Stimulated activated naive B cell treated with anti-CD40 and anti-IgM and Interleukin-4, amounts not matched to agents 10 μg/mL and 1 μg/mL and 100 μg/mL, for 72 hours (primary cell): ENCODE measurements at places on chromosomes 5 and 9.

- H3K4me1 ChIP-seq: no peaks in the 10 kb centered on the region
- no peak overlapping the region for H3K4me3 ChIP-seq
- H3K36me3 ChIP-seq: no peaks in the 10 kb centered on the region
- H3K27ac ChIP-seq: no peak overlapping the region
- no peak for DNase-seq
Observed at GRCh38 chr5:127351418-127351817, 60.8 kb downstream of the MEGF10 start.

- H3K4me3 ChIP-seq: no peak overlapping the region
- no peaks in the 10 kb centered on the region for H3K4me1 ChIP-seq
- H3K27me3 ChIP-seq: no peaks in the 10 kb centered on the region
- H3K27ac ChIP-seq: no peak overlapping the region
- no peak for DNase-seq
Observed at GRCh38 chr9:10265153-10265631, 347.6 kb downstream of the PTPRD start.

DNA sequence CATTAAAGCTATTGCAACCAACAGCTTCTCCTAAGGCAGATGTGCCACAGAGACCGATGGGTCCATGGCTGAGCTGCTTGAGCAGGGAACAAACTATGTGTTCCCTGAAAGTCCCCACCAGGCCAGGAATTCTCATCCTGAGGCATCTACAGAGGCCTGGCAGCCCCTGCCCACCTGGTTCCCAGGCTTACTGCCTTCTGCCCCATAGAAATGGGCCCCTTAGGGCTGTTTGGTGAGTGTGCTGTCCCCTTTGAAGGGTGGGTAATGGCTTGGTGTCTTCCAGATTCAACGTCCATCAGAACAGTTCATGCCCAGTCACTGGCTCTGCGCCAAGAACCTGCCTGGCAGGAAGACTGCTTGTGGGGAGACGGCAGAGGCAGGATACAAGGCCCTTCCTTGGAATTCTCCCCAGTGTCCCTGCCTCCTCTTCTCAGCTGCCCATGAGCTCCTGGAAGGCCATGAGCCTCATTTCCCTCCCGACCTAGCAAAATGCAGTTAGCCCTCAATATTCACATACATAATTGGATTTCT is 3.8 kb upstream of the COL27A1 start:
- no peaks in the 10 kb centered on the region for H3K36me3 ChIP-seq
- peaks cover 11% of the 10 kb centered on the region for H3K4me1 ChIP-seq
- H3K27ac ChIP-seq: no peak overlapping the region
- peaks cover 63% of the 10 kb centered on the region for H3K27me3 ChIP-seq

DNA sequence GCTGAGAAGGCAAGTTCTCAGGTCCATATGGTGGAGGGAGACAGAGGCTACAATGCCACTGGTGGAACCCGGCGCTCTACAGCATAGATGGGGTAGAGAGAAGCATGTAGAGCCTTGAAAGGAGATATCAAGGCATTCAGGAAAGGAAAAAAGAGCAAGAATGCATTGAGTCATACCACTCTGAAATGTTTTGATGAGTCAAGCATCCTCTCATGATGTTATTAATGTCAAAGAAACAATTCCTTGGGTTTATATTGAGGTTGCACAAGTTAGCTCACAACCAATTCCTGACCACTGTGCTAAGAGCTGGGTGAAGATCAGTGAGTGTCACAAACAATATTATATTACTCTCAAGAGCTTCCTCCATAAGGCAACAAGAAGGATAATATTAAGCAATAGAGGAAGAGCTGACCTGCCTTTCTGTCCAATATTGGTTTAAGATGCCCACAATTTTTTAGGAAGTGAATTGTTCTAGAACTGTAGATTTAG is 178.0 kb downstream of the RFK start:
- H3K4me1 ChIP-seq: no peaks in the 10 kb centered on the region
- no peak overlapping the region for H3K4me3 ChIP-seq
- no peak for DNase-seq
- H3K27ac ChIP-seq: no peak overlapping the region

GRCh38 chr9:122791872-122792669 is 3.3 kb downstream of the OR5C1 start:
- H3K36me3 ChIP-seq: peaks cover 4% of the 10 kb centered on the region
- no peak overlapping the region for H3K27ac ChIP-seq
- no peak overlapping the region for H3K4me3 ChIP-seq
- no peak for DNase-seq
- no peaks in the 10 kb centered on the region for H3K4me1 ChIP-seq

DNA sequence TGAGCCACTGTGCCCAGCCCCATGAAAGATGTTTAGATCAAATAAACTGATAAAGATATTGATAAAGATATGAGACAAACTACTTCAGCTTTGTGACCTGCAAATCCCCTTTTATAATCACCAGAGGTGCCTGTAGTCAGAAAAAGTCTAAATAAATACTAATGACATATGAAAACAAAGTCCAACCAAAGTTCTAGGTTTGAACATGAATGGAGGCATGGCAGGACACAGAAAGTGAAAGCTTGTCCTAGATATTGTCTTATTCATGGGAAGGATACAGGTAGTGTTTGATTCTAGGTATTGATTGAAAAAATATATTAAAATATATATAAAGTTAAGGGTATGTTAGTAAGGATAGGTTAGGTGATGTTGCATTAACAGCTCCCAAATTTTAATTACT is 24.6 kb upstream of the PSAT1 start:
- no peaks in the 10 kb centered on the region for H3K4me1 ChIP-seq
- H3K27me3 ChIP-seq: no peaks in the 10 kb centered on the region
- DNase-seq: no peak
- H3K27ac ChIP-seq: no peak overlapping the region
- no peak overlapping the region for H3K4me3 ChIP-seq
- H3K36me3 ChIP-seq: peaks cover 33% of the 10 kb centered on the region

- H3K4me3 ChIP-seq: no peak overlapping the region
- H3K36me3 ChIP-seq: no peaks in the 10 kb centered on the region
- H3K27me3 ChIP-seq: peaks cover 14% of the 10 kb centered on the region
- peaks cover 4% of the 10 kb centered on the region for H3K4me1 ChIP-seq
Observed at GRCh38 chr9:84697509-84698114, 28.1 kb downstream of the NTRK2 start.

DNA sequence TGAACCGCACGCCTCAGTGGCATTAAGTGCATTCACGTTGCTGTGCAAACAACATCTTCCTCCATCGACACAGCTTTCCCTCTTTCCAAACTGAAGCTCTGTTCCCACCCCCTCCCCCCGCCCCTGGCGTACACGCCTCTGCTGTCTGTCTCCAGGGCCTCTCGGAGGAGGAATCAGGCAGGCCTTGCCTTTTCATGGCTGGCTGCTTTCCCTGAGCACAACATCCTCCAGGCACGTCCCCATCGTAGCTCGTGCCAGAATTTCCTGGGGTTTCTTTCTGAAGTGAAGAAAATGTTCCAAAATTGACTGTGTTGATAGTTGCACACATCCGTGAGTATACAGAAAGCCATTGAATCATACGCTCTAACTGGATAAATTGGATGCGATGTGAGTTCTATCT is 22.3 kb upstream of the TMEM250 start:
- no peak overlapping the region for H3K4me3 ChIP-seq
- no peaks in the 10 kb centered on the region for H3K4me1 ChIP-seq
- DNase-seq: no peak
- H3K36me3 ChIP-seq: no peaks in the 10 kb centered on the region
- H3K27me3 ChIP-seq: peaks cover 35% of the 10 kb centered on the region

- DNase-seq: no peak
- no peak overlapping the region for H3K4me3 ChIP-seq
- no peak overlapping the region for H3K27ac ChIP-seq
- peaks cover 56% of the 10 kb centered on the region for H3K4me1 ChIP-seq
- no peaks in the 10 kb centered on the region for H3K27me3 ChIP-seq
Observed at GRCh38 chr5:122704247-122705036, 70.4 kb upstream of the SNX2 start.

GRCh38 chr5:96648023-96648422 is 14.2 kb upstream of the CAST start:
- peaks cover 3% of the 10 kb centered on the region for H3K4me1 ChIP-seq
- H3K4me3 ChIP-seq: no peak overlapping the region
- no peak overlapping the region for H3K27ac ChIP-seq
- H3K27me3 ChIP-seq: no peaks in the 10 kb centered on the region

GRCh38 chr5:139652788-139653241 is 4.7 kb downstream of the CXXC5 start:
- peak overlapping the region; percentile 84 for H3K4me3 ChIP-seq
- H3K4me1 ChIP-seq: peaks cover 52% of the 10 kb centered on the region
- no peak for DNase-seq

DNA sequence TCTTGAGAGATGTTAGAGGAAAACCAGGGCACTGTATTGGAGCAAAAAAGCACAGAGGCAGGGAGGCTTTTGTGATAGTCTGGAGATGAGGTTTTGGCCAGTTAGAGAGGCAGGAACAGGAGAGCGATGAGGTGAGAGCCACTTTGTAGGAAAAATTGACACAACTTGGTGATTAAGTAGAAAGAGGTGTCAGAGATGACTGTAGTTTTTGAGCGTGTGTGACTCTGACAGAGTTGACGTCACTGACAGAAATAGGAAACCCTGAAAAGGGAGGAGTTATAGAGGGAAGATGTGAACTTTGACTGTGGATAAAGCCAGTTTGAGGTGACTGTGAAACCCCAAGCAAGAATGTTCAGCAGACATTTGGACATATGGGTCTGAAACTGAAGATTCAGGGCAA is 15.7 kb downstream of the NFX1 start:
- peaks cover 6% of the 10 kb centered on the region for H3K4me1 ChIP-seq
- H3K4me3 ChIP-seq: no peak overlapping the region
- no peak for DNase-seq

DNA sequence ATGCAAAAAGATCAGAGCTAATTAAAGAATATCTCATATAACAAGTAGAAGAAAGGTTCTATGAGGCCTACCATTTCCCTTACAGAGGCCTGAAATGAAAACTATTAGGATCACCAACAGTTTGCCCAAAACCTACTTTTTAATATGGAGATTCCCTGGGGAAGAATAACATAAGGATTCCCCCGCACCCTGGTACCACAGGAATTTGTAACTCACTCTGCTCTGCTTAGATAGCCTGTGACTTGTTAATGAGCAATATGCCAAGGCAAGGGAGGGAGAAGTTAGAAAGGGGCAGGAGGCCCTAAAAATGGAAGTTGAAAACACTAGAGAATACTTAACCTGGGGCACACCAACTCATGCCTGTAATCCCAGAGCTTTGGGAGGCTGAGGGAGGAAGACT is 107.0 kb downstream of the CDH6 start:
- no peaks in the 10 kb centered on the region for H3K27me3 ChIP-seq
- no peaks in the 10 kb centered on the region for H3K4me1 ChIP-seq
- H3K4me3 ChIP-seq: no peak overlapping the region

- H3K4me3 ChIP-seq: no peak overlapping the region
- H3K27me3 ChIP-seq: no peaks in the 10 kb centered on the region
- H3K27ac ChIP-seq: no peak overlapping the region
- no peaks in the 10 kb centered on the region for H3K4me1 ChIP-seq
- no peak for DNase-seq
Observed at GRCh38 chr5:33649549-33650482, 209.1 kb downstream of the TARS1 start.
